ENCODE measurements at places on chromosomes 3 and 15. TPM values are rescaled to one million over a fixed set of nuclear protein-coding genes. Genes with fewer than 3 reads are reported as not detected.

The FILIP1L gene
- 3.3 TPM for total RNA-seq

DNA sequence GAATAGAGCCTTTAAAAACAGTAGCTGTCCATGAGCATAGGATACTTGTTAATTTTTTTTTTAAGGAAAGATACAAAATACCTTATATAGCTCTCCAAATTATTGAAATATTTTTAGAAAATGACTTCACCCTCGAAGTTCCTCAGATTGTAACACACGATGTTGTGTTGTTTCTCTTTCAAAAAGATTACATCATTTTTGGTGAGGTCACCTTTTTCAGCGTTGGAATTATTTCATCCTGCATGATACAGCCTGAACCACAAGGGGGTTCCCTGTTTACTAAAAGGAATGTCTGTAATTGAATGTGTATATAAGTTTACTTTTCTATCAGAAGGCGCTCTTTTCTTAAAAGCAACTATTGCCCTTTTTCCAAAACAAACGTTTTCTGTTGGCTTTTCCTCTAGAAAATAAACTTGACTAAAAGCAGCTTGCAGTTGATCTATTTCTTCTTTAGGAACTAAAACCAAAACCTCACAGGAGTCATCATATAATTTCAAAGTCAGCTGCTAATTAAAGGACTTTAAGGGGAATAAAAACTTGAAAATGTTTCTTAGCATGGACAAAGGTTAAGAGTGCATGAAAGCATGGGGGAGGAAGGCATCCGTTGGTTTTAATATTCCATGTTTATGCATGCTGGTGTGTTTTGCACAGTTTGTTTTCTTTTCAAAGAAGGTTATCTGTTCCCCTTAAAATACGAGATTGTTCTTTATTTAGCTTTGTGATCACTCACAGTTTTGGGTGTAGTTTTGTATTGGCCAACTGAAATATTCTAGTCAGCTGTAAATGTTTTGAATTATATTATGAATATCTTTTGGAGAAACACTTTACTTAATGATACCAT is 29.4 kb downstream of the LYSMD4 start:
- no peak for DNase-seq

- no peak for DNase-seq
Observed at GRCh38 chr15:39512643-39513042, 68.2 kb upstream of the THBS1 start.

The GRAMD2A gene
- total RNA-seq: not detected

The ARIH2 gene
- total RNA-seq: 58.7 TPM

- no peak for DNase-seq
Observed at GRCh38 chr15:96340598-96341512, 10.4 kb downstream of the NR2F2 start.

The ACP3 gene
- not detected for total RNA-seq

- no peak for DNase-seq
Observed at GRCh38 chr3:98594628-98595324, 1.4 kb upstream of the CPOX start.

The CLPX gene
- 49.5 TPM for total RNA-seq

GRCh38 chr3:187256051-187256616 is 35.4 kb downstream of the MASP1 start:
- no peak for DNase-seq

The VEPH1 gene
- 0.26 TPM for total RNA-seq

- DNase-seq: no peak
Observed at GRCh38 chr15:79987569-79987955, 16.6 kb upstream of the BCL2A1 start.

DNA sequence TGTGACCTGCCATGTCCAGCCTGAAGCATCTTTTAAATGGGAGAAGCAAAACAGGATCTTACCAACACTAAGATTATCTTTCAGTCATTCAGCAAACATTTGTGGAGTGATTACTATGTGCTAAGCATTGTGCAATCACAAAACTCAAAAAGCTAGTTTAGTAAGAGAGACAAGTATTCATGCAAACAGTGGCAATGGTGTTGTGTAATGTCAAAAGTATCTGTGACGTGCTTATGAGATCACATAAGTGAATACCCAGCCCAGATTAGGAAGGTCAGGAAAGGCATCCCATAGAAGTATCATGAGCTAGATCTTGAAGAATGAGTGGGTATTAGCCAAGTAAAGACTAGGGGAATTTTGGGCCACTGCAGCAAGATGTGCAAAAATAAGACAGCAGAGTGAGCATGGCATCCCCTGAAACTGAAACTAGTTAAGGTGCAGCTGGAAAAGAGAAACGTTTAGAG is 32.1 kb downstream of the SEC62 start:
- no peak for DNase-seq

GRCh38 chr3:69012800-69013252 is 658 bp downstream of the EOGT start:
- no peak for DNase-seq

DNA sequence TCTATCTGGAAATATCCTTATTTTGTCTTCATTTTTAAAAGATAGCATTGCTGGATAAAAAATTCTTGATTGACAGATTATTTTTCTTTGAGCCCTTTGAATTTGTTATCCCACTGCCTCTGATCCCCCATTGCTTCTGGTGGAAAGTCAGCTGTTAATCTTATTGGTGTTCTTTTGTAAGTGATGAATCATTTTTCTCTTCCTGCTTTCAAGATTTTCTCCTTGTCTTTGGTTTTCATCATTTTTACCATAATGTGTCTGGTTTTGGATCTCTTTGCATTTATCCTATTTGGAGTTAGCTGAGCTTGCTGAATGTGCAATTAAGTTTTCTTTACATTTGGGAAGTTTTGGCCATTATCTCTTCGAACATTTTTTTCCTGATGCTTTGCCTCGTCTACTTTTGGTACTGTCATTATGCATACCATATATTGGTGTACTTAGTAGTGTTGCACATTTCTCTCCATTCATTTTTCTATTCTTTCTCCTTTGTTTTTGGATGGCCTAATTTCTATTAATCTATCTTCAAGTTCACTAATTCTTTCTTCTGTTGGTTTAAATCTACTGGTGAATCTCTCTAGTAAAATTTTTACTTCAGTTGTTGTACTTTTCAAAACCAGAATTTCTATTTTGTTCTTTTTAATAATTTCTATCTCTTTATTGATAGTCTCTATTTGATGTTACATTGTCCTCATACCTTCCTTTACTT is 440.0 kb upstream of the PROK2 start:
- no peak for DNase-seq

DNA sequence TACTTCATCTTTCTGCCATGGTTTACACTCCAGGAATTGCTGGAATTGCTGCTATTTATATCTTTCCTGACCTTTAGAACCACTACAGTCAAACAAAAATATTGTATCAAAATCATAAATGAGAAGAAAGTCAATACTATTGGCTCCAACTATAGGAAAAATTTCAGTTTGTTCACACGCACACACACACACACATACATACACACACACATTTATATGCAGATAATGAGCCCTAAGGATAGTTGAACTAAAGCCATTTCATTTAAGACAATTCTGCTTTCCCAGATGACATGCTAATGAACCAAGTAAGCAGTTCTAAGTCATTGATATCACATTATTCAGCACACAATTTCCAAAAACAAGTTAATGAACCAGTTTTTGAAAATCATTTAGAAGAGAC is 627.3 kb downstream of the PLOD2 start:
- DNase-seq: no peak

The CCNB2 gene
- total RNA-seq: 74.1 TPM

The PLCL2 gene
- total RNA-seq: 27.8 TPM

DNA sequence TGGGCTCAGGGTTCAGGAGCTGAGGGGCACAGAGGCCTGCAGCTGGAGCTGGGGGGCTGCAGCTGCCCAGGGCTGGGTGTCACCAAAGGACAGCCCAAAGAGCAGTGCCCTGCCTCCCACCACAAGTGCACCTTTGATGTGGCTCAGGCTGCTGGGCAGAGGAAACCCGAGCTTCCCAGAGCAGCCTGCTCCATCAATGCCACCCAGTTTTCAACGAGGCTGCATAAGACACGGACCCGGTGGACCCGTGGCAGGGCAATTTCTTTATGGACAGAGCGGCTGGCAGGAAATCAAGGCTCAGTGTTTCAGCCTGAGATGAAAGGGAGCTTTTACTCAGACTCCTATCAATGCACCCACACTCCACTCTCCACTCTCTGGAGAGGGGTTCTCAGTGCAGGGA is 18.7 kb downstream of the SEMA5B start:
- DNase-seq: no peak

DNA sequence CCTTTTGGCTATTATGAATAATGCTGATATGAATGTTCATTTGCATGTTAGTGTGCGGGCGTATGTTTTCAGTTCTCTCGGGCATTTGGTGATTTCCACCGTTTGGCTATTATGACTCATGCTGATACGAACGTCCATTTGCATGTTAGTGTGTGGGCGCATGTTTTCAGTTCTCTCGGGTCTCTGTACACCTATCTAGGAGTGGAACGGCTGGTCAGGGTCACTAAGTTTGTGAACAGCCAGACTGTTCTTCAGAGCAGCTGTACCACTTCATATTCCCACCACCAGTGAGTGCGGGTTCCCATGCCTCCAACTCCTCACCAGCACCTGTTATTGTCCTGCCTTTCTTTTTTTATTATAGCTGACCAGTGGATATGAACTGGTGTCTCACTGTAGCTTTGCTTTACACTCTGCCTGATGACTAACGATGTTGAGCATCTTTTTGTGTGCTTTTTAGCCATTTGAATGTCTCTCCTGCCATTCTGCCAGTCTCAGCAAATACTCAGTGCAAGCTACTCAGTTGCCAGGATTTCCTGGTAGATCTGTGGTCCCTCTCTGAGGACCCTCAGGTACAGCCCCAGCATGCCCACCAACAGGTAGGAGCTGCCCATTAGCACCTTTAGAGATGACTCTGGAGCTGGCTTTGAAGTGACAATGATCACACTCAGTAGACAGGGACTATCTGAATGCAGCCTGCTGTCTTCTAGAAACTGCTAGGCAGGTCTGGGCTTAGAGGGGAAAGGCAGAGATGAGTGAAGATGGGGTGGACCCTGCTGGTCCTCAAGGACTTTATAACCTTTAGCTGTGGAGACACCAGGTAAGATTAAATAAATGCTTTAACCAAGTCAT is 141.1 kb downstream of the XXYLT1 start:
- DNase-seq: peak; percentile 99

The SLC22A14 gene
- not detected for total RNA-seq

DNA sequence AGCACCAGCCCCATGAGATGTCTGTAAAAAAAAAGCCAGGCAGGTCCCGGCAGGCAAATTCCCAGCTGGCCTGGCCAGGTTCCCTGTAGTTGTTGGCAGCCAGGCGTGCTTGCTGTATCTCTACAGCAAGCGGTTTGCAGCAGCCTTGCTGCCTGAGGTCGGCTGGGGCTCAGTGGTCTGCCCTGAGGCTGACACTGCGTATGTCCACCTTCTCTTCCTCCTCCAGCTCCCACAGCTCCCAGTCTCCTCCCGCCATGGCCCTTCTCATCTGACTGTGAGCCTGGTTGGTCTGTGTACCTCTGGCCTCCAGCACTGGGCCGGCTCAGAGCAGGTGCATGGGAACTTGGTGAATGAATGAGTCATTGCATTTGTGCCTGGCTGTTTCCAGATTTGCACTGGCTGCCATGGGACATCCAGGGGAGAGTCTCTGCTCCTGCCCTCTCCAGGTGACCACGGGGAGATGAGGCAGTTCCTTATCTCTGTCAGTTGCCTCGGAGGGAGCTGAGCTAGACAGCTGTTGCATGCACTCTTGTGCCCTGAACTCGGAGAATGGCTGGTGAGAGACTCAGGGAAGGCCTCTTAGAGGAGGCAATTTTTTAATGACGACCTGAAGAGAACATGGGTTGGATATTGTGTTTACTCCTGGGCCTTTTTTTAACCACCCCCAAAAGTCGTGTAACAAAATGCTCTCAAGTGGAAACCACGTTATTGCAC is 43.0 kb downstream of the SPSB4 start:
- DNase-seq: no peak
